Stimulated activated naive B cell treated with anti-CD40 and anti-IgM and Interleukin-4, amounts not matched to agents 10 μg/mL and 1 μg/mL and 100 μg/mL, for 72 hours (primary cell): ENCODE measurements at places on chromosomes 2 and 18.

- H3K27ac ChIP-seq = no peak overlapping the region
- DNase-seq = no peak
- no peak overlapping the region for H3K4me3 ChIP-seq
These were observed 83.6 kb downstream of the CTNNA2 start for GRCh38 chr2:79596403-79596802.

DNA sequence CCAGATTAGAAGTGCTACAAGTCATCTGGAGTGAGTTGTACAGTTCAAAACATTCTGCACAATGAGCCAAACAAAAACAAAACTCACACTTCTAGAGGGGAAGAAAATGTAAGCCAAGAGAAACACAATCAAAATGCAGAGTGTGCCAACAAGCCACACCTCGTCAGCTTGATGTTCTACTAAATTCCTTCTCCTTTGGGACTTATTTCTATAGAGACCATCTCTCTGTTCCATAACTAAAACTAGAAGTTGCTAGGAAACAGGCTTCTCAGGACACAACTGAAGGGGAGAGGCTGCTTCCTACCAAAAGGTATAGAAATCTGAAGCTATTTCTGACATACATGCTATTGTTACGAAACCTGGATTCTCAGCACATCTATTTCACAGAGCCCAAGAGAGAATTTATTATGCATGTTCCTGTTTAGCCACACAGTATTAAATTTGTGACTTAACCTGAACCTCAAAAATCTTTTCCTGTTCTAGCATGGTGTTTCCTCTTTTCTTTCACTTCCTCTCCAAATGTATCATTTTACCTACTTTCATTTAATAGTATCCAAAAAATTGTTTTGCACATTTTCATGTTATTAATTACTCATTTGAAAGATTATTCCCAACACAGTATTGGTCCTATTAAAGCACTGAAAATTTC is 211.4 kb upstream of the CCDC150 start:
- no peak for DNase-seq
- peak overlapping the region; percentile 23 for H3K4me3 ChIP-seq
- no peaks in the 10 kb centered on the region for H3K27me3 ChIP-seq

- no peak for DNase-seq
- H3K36me3 ChIP-seq = no peaks in the 10 kb centered on the region
- no peak overlapping the region for H3K4me3 ChIP-seq
- H3K4me1 ChIP-seq = no peaks in the 10 kb centered on the region
- peaks cover 9% of the 10 kb centered on the region for H3K27me3 ChIP-seq
- H3K27ac ChIP-seq = no peak overlapping the region
These were observed 126.3 kb upstream of the OSR1 start for GRCh38 chr2:19484736-19485135.

GRCh38 chr2:6036211-6036610 is 344.0 kb downstream of the SOX11 start:
- no peak for DNase-seq
- H3K27me3 ChIP-seq = peaks cover 4% of the 10 kb centered on the region
- no peaks in the 10 kb centered on the region for H3K4me1 ChIP-seq
- no peaks in the 10 kb centered on the region for H3K36me3 ChIP-seq

- DNase-seq = no peak
- peaks cover 5% of the 10 kb centered on the region for H3K27me3 ChIP-seq
- no peak overlapping the region for H3K27ac ChIP-seq
- H3K36me3 ChIP-seq = no peaks in the 10 kb centered on the region
- no peak overlapping the region for H3K4me3 ChIP-seq
- H3K4me1 ChIP-seq = no peaks in the 10 kb centered on the region
These were observed 356.8 kb downstream of the PLCL1 start for GRCh38 chr2:198161151-198161550.

- H3K4me3 ChIP-seq = no peak overlapping the region
- H3K27ac ChIP-seq = no peak overlapping the region
- no peak for DNase-seq
- no peaks in the 10 kb centered on the region for H3K27me3 ChIP-seq
These were observed 17.3 kb downstream of the ACVR1 start for GRCh38 chr2:157858846-157859245.
